CD4-positive, alpha-beta T cell treated with Interleukin-4 for 1 hour (primary cell): ENCODE measurements at places on chromosomes 2 and 18.

DNA sequence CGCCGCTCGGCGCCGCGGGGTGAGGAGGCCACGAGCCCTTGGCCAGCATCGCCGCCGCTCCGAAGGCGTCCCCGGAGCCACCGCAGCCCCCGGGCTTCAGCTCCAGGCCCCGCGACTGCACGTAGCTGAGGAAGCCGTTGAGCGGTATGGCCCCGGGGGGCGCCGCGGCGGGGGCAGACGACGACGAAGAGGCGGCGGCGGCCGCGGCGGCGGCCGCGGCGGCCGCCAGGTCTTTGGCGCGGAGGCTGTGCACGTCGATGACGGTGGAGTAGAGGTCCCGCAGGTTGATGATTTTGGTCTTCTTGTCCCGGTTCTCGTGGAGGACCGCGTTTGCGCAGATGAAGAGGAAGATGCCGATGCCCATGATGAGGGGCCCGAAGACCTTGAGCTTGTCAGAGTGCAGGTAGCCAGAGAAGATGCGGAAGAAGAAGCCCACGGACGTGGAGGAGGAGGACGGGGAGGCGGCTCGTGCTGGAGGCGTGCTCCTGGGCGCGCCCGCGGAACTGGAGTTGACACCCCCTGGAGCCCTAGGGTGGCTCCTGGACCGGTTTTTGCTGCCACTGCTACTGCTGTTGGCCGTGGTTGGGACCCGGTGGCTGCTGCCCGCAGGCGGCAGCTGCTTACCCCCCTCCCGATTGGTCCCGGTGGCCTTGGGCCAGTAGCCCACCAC is 4.0 kb downstream of the TMEM200C start:
- no peak for DNase-seq

DNA sequence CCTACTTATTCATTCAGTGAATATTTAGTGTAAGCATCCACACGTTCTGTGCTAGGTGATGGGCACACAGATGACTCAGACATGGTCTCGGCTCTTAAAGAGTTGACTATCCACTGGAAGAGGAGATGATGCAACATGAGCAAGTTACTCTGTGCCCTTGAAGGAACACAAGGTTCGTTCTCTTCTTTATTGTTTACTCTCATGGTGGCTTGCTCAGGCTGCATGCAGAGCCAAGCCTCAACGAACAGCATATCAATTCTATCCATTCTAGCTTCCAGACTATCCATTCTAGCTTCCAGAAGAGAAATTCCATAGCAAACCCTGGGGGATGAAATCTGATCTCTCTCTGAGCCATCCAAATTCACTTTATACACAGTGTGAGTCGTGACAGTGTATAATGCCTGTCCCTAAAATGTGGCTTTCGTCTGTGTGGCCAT is 68.1 kb upstream of the CTAGE1 start:
- no peak for DNase-seq

DNA sequence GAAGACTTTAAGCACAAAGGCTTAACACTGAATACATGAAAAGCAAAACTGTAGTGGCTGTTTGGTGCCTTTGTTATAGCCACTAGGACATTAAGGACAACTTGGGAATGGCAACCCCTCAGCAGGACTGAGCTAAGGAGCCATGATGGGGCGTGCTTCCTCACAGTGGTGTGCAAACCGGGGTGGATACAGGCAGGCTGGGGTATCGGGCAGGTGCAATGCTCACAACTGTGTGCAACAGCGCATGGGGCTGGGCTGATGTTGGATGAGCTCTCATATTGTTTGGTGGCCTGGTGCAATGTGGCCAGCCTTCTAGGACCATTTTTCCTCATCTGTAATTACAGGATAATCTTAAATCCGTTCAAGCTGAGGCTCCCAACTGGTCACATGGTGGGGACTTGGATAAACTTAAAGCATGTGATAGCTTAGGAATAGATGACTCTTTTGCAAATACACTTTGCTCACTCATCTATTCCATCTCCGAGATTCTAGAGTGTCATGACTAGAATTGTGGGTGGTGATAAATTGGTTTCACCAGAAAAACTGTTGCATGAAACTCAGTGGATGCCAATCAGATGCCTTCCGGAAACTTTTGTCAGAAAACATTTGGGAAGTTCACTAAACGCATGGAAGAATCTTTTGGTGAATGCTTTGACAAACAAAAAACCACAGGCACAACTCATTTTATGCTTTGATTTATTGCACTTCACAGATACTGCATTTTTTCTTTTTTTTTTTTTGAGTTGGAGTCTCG is 116.5 kb downstream of the PXDN start:
- no peak for DNase-seq

- DNase-seq, result no peak
Measured at GRCh38 chr2:155841442-155841841, 491.1 kb downstream of the NR4A2 start.

DNA sequence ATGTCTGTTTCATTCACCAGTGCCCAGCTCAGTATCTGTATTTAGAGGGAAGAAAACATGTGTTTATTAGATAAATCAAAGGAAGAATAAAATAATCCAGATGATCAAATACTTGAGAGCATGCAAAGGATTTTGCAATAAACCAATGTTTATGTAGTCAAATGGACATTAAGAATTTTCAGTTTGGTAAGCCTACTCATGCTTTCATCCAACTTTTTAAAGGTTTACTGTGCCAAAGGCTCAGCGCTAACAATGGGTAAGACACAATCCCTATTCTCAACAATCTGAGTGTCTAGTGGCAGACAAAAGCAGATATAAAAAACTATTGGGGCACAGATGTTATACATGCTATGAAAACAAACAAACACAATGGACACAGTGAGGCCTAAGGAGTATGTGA is 26.3 kb downstream of the GRB14 start:
- no peak for DNase-seq

GRCh38 chr2:205464681-205465080 is 217.6 kb upstream of the NRP2 start:
- no peak for DNase-seq

DNA sequence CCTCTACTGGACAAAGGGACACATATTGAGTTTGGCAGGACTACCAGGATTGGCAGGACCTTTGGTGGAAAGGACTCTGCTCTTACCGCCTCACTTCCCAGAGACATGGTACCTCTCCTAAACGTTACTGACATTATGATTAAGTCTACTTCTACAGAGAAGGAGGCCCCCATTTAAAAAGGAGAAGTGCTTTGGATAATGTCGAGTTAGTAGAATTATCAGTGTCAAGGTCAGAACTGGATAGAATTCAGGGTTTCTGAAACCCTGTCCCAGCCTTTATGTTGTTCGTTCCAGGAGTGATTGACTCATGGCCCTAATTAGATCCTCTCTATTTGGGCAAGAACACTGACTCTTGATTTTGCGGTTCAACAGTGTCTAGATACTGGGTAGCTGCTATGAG is 45.8 kb downstream of the LRRTM1 start:
- no peak for DNase-seq

- no peak for DNase-seq
Measured at GRCh38 chr2:218988164-218988563, 3.2 kb upstream of the FEV start.

DNA sequence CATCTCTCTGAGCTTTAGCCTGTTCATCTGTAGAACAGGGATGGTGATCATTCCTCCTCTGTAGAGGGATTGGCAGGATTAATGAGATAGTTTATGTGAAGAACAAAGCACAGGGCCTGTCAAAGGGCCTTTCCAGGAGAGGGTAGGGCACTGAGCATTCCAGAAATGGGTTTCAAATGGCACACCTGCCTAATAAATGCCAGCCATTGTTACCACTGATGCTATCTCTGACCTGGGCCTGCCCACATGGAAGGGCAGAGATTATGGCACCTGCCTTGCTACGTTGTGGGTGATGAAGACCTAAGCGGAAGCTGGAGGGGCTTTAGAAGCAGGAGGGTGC is 31.0 kb upstream of the GMPPA start:
- DNase-seq, result no peak

DNA sequence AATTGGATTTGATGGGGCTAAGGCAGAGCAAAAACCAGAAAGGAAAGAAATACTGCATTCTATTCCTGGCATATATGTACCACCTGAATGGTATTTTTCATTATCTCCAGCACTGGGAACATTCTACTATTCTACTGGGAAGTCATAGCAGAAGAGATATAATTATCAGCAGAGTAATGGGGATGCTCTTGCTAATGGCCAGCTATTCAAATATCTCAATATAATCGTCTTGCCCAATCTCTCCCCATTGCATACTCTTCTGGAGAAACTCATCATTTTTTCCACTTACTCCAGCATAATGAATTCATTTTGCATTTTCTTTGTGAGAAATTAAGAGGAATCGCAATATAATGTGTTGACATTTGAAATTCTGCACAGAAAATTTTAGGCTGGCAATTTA is 1794.7 kb upstream of the PIK3C3 start:
- no peak for DNase-seq

- no peak for DNase-seq
Measured at GRCh38 chr2:40043191-40043590, 264.1 kb upstream of the THUMPD2 start.

- DNase-seq, result no peak
Measured at GRCh38 chr18:76145521-76146376, 349.3 kb downstream of the ZNF516 start.

DNA sequence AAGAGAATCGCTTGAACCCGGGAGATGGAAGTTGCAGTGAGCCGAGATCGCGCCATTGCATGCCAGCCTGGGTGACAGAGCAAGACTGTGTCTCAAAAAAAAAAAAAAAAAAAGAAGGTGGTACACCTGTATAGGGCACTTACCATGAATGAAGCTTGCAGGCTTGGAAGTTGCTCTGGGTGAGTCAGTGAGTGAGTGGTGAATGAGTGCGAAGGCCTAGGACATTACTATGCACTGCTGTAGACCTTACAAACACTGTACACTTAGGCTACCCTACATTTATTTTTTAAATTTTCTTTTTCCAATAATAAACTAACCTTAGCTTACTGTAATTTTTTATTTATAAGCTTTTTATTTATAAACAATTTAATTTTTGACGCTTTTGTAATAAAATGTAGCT is 78.4 kb upstream of the ATG16L1 start:
- DNase-seq, result no peak

- DNase-seq, result no peak
Measured at GRCh38 chr2:150232321-150232720, 255.1 kb downstream of the RND3 start.

- no peak for DNase-seq
Measured at GRCh38 chr18:27064673-27065072, 120.4 kb downstream of the CHST9 start.

- DNase-seq, result no peak
Measured at GRCh38 chr2:133265432-133265949, 302.8 kb downstream of the NCKAP5 start.

GRCh38 chr2:119940856-119941255 is 72.0 kb upstream of the EPB41L5 start:
- DNase-seq, result no peak

DNA sequence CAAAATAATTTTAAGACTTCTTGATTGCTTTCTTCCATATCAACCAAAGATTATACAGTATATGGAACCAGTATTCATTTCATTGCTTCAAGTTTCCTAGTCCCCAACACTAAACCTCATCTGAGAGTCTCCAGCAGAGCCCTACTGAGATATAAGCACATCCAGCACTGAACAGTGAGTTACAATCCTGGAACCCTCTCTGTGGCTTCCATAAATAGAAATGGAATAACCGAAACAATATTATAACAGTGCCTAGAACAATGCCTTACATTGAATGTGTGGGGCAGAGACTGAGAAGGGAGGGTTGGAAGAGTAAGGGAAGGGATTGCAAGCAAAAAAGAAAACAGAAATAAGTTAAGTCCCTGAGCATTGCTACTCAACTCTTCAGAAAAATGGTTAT is 18.9 kb downstream of the AAK1 start:
- no peak for DNase-seq
